ENCODE measurements at places on chromosomes 3 and 15. TPM values are rescaled to one million over a fixed set of nuclear protein-coding genes. Genes with fewer than 3 reads are reported as not detected.

The STARD5 gene
- total RNA-seq, result 2.4 TPM

The TRIM59 gene
- total RNA-seq, result 47.6 TPM

DNA sequence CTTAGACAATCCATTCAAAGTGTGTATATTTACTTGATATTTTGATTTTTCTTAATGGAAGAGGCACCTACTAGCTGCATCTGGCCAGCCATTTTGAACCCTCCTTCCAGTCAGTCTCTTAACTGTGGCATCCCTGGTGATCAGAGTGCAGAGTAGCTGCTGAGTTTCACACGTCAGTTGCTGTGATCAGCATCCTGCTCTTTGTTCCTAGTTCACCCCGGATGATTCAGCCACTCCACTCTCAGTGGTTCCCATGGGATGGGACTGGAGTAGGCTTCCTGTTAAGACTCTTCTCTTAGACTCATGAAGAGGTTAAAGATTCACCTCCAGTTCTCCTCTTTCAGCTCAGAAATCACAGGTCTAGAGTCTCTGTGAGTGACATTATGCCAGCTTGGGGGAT, 75.8 kb downstream of the STXBP5L start:
- H3K4me1 ChIP-seq, result no peaks in the 10 kb centered on the region
- H3K27ac ChIP-seq, result no peak overlapping the region
- H3K36me3 ChIP-seq, result peaks cover 35% of the 10 kb centered on the region
- DNase-seq, result peak; percentile 36

- H3K27ac ChIP-seq, result no peak overlapping the region
- H3K4me1 ChIP-seq, result no peaks in the 10 kb centered on the region
- no peak for DNase-seq
- H3K4me3 ChIP-seq, result no peak overlapping the region
- H3K36me3 ChIP-seq, result no peaks in the 10 kb centered on the region
- no peaks in the 10 kb centered on the region for H3K27me3 ChIP-seq
These were observed 147.5 kb downstream of the NTRK3 start for GRCh38 chr15:88108991-88109390.

GRCh38 chr15:92336419-92336987, 57.2 kb upstream of the ST8SIA2 start:
- no peak overlapping the region for H3K4me3 ChIP-seq
- no peaks in the 10 kb centered on the region for H3K4me1 ChIP-seq
- peaks cover 3% of the 10 kb centered on the region for H3K36me3 ChIP-seq
- H3K27ac ChIP-seq, result no peak overlapping the region

Data from H9 (cell line).